Transverse colon (tissue), 4 donors: ENCODE measurements at places on chromosomes 1 and 21. TPM values are rescaled to one million over a fixed set of nuclear protein-coding genes. Genes with fewer than 3 reads are reported as not detected.

The EXTL1 gene
- total RNA-seq = not detected

DNA sequence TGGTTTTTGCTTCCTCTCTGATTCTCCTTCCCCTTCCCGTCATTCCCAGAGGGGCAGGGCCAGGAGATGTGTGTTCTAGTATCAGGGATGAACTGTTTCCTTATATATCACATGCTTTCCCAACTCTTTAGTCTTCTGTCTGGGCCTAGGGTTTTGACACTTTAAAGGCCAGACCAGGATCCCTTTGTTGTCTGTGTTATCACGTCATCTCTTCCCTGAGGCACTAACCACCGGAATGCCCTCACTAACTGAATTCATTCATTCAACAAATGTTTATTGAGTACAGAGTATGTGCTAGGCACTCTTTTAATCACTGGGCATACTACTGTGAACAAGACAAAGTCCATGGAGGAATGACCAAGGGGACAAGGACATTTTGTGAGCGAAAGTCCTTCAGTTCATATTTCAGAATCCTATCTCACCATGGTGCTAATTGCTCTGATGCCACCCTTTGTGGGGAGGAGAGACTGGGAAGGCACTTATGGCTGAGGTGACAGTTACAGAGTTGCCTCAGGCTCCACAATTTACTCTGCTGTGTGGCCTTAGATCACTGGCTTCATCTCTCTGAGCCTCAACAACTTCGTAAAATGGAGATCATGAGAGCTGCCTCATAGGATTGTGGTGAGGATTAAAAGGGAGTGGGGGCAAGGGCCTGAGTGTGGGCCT lies 12.0 kb upstream of the ZNF362 start:
- DNase-seq = no peak

- DNase-seq = no peak
Measured at GRCh38 chr1:225657462-225657989, 4.6 kb upstream of the ENAH start.

The C1orf116 gene
- 27.7 TPM for total RNA-seq

DNA sequence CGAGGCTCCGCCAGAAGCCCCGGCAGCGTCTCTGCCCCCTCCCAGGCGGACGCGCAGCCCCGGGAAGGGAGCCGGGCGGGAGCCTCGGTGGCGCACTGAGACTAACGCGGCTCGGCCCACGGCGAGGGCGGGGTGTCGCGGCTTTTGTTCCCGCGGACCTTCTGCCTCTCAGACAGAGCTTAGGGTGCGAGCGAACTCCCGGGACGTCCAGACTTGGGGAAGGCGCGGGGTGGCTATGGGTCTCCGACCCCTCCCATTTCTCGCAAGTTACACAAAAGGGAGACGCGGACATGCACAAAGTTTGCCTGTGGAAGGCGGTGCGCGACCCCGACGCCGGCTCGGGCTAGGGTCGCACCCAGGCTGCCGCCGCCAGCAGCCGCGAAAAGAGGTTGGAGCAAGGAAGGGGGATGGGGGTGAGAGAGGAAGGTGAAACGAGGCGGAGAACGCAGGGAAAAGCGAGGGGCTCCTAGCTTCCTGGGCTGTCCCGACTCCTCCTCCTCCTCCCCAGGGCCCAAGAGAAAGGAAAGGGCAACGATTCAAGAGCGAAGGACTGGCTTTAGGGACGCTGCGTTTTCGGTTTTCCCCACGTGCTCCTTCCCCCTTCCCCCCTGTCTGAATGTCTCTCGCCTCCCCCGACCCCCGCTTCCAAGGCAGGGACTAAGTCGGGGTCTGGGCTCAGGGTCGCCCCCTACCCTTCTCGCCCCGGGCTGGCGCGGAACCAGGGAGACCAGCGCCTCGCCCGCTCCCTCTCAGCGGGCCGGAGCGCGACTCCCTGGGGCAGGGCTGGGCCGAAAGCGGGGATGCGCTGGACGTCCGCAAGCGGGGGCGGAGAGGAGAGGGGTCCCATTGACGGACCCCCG lies 729 bp downstream of the APP start:
- peak; percentile 64 for DNase-seq
